ENCODE measurements at places on chromosomes 3 and 15.

DNA sequence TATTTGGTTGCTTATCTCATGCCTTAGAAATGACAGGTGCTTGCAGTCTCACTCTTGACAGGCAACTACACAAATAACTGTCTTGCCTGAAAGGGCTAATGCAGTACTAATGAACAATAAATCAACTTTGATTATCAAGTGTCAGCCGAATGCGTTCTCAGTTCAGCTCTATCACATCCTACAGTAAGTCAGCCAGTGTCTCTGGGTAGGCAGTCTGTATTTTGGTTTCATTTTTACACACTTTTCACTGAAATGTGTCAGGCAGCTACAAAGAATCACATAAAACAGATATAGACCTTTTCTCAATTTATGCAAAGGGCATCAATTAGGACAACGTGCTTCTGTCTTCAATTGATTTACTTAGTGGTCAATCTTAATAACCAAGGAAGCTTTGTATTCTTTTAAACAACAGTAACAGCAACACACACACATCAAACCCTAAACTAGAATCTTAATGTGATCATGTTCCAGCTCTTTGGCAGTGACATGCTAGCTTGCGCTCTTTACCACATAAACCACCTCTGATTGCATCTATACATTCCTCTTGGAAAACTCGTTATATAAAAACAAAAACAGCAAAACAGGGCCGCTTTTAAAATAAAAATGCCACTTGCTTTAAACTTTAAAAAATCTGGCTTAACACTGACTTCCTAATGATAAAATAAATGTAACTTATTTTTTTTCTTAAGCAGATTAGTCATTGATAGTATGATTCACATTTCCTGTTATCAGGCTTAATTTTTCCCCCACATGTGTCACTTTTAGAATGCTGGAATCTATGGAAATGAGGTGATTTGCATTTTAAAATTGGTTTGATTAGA is 520.4 kb downstream of the FOXP1 start:
- no peak for DNase-seq

- DNase-seq: no peak
Measured at GRCh38 chr3:40645883-40646282, 121.1 kb downstream of the ZNF621 start.

DNA sequence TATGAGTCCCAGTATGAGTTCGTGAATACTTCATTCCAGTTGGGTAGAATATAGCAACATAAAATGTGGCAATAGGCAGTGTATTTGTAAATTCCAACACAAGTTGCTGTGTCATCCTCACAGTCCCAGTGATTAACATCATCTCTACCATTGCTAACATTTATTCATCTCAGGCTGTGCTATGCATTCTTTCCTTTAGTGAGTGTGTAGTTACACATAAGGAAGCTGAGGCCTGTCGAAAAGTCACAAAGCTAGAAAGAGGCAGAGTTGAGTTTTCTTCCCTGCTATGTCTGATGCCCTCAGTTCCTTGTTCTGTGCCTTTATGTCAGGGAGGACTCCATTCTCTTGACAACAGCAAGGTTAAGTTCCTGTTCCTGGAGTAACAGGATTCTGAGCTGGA is 96.4 kb downstream of the FNDC3B start:
- no peak for DNase-seq

- DNase-seq: no peak
Measured at GRCh38 chr3:46660003-46660402, 33.5 kb downstream of the ALS2CL start.

DNA sequence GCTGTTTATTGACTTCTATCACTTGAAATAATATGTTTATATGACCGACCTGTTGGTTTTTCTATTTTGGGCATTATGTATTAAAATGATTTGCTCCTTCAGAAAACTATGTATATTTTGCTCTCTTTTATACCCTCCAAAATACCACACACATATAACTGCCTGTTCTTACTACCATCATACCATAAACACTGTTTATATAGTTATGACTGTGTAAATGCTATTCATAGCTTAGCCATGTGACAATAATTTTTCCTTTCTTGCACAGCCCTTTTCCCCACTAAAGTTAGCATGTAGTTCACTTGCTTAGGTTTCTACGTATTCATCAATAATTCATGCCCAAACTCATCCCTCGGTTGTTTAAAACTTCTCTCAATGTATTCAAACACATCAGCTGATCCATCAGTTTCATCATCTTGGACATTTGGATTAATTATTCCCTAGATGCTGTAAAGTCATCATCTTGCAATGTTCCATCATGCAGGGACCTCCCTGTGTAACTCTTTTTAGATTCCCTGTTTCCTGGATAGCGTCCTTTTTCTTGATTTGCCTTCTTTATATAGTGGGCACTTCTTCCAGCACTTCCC is 8.2 kb upstream of the RYK start:
- DNase-seq: no peak

- DNase-seq: no peak
Measured at GRCh38 chr3:123723522-123724168, 138.8 kb upstream of the HACD2 start.
